ENCODE measurements at places on chromosomes 12 and 14.

- DNase-seq, result no peak
These were observed 16.8 kb downstream of the PELI2 start for GRCh38 chr14:56135001-56135400.

DNA sequence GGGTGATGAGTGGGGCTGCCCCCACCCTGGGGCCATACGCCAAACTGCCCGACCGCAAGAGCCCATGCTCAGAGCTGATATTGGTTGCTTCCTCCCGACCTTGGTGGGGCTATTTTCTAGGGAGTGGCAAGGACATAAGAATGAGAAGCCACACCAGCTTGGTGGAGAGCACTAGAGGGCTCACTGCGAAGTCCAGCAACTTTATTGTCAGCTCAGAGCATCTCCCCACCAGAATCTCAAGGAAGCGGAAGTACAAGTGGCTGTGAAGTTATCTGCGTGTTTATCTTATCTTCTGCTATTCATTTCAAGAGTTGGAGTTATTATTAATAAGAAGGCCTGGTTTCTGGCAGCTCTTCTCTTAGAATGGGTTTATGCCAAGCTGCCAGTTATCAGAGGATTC lies 4.9 kb upstream of the PLXNC1 start:
- no peak for DNase-seq

DNA sequence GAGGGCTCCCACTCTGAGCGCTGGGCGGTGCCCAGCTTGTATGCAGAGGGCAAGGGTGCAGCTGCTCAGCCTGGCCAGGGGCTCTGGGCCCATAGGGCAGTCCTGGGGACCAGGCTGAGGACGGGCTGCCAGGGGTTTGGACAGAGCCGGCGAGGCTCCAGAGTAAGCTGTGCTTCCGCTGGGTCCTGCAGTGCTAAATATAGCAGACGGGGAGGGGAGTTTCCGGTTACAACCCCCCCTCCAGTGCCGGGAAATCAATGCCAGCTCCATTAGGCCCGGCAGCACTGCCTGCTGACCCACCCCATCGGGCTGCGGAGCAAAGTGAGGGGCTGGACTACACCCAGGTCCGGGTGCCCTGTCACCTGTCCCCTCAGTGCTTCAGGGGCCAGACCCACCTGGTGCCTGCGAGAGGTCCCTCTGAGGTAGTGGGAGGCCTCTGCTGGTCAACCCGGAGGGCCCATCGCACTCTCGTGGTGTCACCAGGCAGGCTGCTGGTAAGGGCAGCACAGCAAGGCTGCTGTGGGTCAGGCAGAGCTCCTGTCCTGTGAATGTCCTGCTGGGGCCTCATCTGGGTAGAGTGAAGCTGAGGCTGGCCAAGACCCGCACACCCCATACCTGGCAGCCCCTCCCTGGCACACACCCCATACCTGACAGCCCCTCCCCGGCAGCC lies 2.6 kb upstream of the JAG2 start:
- no peak for DNase-seq

DNA sequence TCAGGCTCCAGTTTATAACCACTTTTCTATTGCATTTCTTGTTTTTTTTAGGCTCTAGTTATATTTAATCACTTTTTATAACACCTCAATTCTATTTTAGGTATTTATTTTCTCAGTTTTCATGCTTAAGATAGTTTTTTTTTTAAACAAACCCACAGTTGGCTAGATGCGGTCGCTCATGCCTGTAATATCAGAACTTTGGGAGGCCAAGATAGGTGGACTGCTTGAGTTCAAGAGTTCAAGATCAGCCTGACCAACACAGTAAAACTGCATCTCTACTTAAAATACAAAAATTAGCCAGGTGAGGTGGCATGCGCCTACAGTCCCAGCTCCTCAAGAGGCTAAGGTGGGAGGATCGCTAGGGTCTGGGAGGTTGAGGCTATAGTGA lies 93.0 kb downstream of the PPP1R12A start:
- no peak for DNase-seq

DNA sequence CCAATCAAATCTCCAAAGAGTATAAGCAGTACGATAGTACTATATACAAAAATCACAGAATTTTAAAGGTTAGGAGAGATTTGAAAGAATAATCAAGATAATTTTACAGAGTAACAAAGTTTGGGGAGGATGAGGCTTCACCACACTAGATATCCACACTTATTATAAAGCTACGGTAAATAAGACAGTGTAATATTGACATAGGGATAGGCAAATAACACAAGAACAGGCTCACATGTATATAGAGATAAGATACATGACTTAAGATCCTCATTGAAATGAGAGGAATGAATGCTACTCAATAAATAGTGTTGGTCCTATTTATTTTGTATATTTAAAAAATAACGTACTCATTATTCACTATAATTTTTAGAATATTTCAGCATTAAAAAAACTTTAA lies 26.2 kb downstream of the NUMB start:
- DNase-seq, result no peak

DNA sequence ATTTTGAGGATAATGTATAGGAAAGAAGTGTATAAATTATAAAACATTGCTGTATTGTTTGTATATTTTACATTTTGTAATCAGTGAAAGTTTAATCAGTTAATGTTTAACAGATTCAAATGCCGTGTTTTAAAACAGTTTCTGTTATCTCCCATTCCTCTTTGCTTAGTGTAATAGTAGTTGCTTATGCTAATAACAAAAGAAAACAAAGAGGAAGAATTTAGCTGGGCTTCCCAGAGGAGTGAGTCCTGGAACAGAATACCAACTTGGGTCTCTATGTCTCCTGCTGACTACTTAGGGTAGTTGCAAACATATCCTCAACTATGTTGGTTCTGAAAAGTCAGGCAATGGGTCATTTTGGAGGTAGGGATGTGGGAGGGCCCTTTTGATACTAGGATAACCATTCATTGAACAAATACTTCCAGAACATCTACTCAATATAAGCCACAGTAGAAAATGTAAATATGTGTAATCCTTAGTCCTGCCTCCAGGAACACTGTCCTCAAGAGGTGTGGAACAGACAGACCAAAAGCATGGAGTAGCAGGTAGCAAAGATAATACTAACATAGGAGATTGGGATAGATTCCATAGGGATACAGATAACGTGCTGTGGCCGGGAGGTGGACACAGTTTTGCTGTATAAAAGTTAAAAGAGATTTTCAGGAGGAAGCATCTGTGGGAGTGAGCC lies 36.1 kb upstream of the EVL start:
- DNase-seq, result no peak

- no peak for DNase-seq
These were observed 80.0 kb downstream of the BTG1 start for GRCh38 chr12:92065639-92066038.

- no peak for DNase-seq
These were observed 1721.5 kb upstream of the SEL1L start for GRCh38 chr14:83255015-83255726.

- DNase-seq, result no peak
These were observed 243.7 kb downstream of the AKAP6 start for GRCh38 chr14:32572867-32573150.

- DNase-seq, result no peak
These were observed 77.7 kb upstream of the KITLG start for GRCh38 chr12:88658009-88658408.

DNA sequence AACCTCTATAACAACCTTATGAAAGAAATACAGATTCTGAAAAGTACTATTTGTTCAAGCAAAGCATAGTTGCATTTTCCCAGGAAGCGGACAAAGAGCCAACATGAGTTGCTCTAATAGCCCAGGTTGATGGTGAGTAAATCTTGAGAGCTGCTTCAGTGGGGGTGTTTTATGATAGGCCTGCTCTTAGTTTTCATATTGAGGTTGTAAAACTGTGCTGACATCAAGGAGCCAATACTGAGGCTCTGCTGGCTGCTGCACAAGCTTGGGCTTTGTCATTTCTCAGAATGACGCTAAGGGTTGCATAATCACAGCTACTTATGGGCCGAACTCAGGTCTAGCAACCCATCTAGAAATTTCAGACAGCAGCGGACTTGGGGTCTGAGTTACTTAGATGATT lies 11.5 kb downstream of the TBC1D30 start:
- DNase-seq, result no peak

DNA sequence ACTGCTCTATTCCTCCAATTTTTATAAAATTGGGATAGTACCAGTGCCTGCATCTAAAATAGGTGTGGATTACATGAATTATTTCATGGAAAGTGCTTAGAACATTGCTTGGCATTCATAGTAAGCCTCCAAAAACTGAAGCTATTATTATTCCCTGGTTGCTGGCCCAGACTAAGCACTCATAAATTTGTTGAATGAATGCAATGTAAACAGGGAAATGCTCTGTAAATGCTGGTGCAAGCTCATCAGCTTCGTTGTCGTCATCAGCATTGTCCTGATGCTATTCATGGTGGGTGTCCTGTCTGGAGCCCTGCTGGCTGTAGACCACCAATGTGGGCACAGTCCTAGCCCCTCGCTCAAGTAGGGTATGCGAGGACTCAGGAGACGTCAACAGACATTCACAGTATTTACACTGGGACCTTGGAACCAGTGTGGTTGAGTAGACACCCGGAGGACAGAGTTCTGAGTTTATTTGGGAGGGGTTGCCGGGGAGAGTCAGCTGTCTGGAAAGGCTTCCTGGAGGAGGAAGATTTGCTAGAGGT lies 16.5 kb downstream of the BDKRB2 start:
- DNase-seq, result no peak

All from activated CD4-positive, alpha-beta T cell treated with anti-CD3 and anti-CD28 coated beads, Interleukin-2, Interleukin-4, amounts not matched to agents 100 ng/mL and 50 ng/mL, durations not matched to agents 16 hours and 8 hours (primary cell).